ENCODE measurements at places on chromosomes 16 and 17. TPM values are rescaled to one million over a fixed set of nuclear protein-coding genes. Genes with fewer than 3 reads are reported as not detected.

The TERB1 gene
- under 0.01 TPM for total RNA-seq

The NPIPA2 gene
- total RNA-seq, result not detected

The CMTM4 gene
- 14.5 TPM for total RNA-seq

GRCh38 chr16:14148569-14148968 lies 77.5 kb downstream of the MRTFB start:
- H3K4me1 ChIP-seq, result no peaks in the 10 kb centered on the region
- DNase-seq, result peak; percentile 5
- H3K27ac ChIP-seq, result no peak overlapping the region
- H3K36me3 ChIP-seq, result no peaks in the 10 kb centered on the region

- H3K27ac ChIP-seq, result no peak overlapping the region
- H3K4me3 ChIP-seq, result no peak overlapping the region
- H3K36me3 ChIP-seq, result peaks cover 11% of the 10 kb centered on the region
- H3K4me1 ChIP-seq, result no peaks in the 10 kb centered on the region
- no peak for DNase-seq
Measured at GRCh38 chr17:9937901-9938300, 32.8 kb upstream of the RCVRN start.

- no peak overlapping the region for H3K4me3 ChIP-seq
- no peaks in the 10 kb centered on the region for H3K27me3 ChIP-seq
- no peaks in the 10 kb centered on the region for H3K36me3 ChIP-seq
- no peak overlapping the region for H3K27ac ChIP-seq
Measured at GRCh38 chr16:63244631-63245030, 1208.4 kb upstream of the CDH8 start.

- H3K36me3 ChIP-seq, result peaks cover 41% of the 10 kb centered on the region
- H3K4me1 ChIP-seq, result peaks cover 22% of the 10 kb centered on the region
- DNase-seq, result peak; percentile 90
- H3K4me3 ChIP-seq, result no peak overlapping the region
- H3K27me3 ChIP-seq, result no peaks in the 10 kb centered on the region
Measured at GRCh38 chr16:71927383-71927782, 32.1 kb downstream of the IST1 start.

DNA sequence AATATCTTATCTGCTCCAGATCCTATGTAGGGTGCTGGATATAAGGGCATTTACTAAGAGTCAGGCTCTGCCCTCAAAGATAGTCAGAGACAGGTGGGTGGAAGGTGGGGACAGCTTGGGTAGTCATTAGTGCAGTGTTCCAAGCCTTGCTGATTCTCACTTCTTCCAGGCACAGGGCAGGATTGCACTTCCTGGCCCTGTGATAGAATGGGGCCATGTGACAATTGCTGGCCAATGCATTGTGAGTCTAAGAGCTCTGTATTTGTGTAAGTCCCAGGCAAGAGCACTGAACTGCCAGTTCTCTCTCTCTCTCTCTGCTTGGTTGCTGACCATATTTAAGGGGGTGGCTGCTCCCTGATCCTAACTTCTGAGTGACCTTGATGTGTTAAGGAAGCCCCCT lies 112.1 kb downstream of the C16orf78 start:
- H3K4me1 ChIP-seq, result no peaks in the 10 kb centered on the region
- no peak overlapping the region for H3K4me3 ChIP-seq
- H3K27ac ChIP-seq, result no peak overlapping the region
- DNase-seq, result no peak

DNA sequence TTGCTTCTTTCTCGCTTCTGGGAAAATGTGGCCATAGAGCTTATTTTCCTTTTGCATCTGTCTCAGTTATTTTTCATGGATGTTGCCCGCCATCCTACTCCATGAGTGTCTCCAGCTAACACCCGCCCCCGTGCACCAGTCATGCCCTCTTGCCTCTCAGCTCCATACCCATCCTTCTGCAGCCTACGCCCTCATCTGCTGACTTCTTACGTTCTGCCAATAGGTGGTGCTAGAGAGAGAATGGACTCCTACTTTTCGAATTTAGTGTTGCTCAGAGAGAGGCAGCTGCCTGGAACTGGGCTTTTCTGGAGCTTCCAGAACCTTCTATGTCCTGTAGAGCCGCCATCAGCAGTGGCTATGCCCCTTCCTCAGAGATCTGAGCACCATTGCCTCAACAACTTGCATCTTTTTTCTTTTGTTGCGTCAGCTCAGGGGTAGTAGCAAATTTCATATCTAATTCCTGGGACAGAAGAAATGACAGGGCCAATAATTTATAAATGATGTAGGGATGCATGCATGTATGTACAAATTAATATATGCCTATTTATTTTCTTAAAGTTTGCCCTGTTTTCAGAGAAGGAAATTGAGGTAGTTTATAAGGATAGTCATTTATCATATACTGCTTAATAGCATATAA lies 119.7 kb upstream of the MYOCD start:
- H3K36me3 ChIP-seq, result no peaks in the 10 kb centered on the region
- no peaks in the 10 kb centered on the region for H3K27me3 ChIP-seq
- H3K4me1 ChIP-seq, result peaks cover 4% of the 10 kb centered on the region
- H3K4me3 ChIP-seq, result no peak overlapping the region
- peak; percentile 63 for DNase-seq
- H3K27ac ChIP-seq, result no peak overlapping the region
